Glutamatergic neuron (in vitro differentiated cells): ENCODE measurements at places on chromosomes 7 and 10. TPM values are rescaled to one million over a fixed set of nuclear protein-coding genes. Genes with fewer than 3 reads are reported as not detected.

The MRC1 gene
- total RNA-seq = 7.9 TPM

- peaks cover 8% of the 10 kb centered on the region for H3K4me1 ChIP-seq
- no peaks in the 10 kb centered on the region for H3K27me3 ChIP-seq
- H3K36me3 ChIP-seq = peaks cover 5% of the 10 kb centered on the region
- H3K4me3 ChIP-seq = peak overlapping the region; percentile 16
- no peak overlapping the region for H3K27ac ChIP-seq
Observed at GRCh38 chr7:125567686-125568085, 638.1 kb upstream of the POT1 start.

- peaks cover 1% of the 10 kb centered on the region for H3K36me3 ChIP-seq
- H3K27ac ChIP-seq = no peak overlapping the region
- DNase-seq = peak; percentile 63
- H3K4me1 ChIP-seq = peaks cover 21% of the 10 kb centered on the region
Observed at GRCh38 chr10:6204063-6204340, 1.3 kb downstream of the PFKFB3 start.

DNA sequence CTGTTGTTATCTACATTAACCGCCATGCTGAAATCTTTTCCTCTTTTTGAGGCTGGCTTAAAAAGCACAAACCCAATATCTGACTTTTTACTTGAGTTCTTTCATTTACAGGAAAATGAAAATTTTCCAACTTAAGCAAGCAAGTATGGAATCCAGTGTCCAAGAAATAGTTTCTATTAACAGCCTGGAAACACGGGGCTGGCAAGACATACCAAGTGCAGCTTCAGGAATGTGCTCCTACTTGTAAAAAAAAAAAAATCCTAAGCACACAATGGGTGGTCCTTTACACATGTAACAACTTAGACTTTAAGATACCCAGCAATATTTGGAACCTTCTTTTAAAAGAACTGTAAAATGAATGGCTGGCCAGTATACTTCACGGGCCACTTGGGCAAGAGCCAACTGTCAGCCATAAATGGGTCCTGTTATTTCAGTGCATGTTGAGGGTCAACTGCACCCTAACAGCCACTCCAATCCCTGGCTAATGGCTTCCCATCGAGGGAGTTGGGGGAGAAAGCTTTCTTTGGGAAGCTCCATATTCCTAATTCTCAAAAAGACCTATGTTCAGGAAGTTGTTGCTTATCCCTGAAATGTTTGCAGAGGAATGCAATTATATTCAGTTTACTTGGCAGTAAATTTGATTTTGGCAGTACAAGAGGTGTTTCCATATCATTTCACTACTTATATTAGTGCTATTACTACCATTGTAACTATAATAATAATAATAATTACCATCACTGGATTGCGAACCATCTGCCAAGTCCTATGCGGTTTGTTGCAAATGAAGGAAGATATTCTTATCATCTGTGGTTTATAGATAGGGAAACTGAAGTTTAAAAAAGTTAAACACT lies 236.4 kb upstream of the TMEM72 start:
- no peaks in the 10 kb centered on the region for H3K4me1 ChIP-seq
- H3K27ac ChIP-seq = no peak overlapping the region
- no peaks in the 10 kb centered on the region for H3K27me3 ChIP-seq
- H3K4me3 ChIP-seq = no peak overlapping the region

GRCh38 chr10:30786131-30786530 lies 156.6 kb upstream of the LYZL2 start:
- H3K27me3 ChIP-seq = peaks cover 12% of the 10 kb centered on the region
- peaks cover 5% of the 10 kb centered on the region for H3K36me3 ChIP-seq
- H3K4me3 ChIP-seq = peak overlapping the region; percentile 45
- peak overlapping the region; percentile 7 for H3K27ac ChIP-seq
- DNase-seq = no peak

GRCh38 chr7:101146-102046 lies 91.0 kb upstream of the FAM20C start:
- H3K4me1 ChIP-seq = no peaks in the 10 kb centered on the region
- H3K36me3 ChIP-seq = peaks cover 12% of the 10 kb centered on the region
- H3K27ac ChIP-seq = no peak overlapping the region

DNA sequence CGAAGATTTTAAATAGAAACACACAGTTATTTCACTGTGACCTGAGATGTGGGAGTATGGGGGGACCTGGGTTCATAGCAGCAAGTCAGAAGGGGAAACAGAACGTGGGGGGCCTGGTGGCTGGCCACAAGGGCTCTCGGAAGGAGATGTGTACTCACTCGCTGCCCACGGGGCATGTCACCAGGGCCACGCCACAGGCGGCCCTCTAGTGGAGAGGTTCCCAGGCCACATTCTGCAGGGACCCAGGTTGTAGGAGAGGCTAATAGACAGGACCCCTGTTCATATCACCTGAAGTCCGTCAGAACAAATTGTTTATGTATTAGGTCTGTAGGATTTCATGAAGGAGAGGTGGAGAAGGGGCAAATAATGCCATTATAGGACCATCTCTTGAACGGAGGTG lies 25.1 kb upstream of the SVOPL start:
- no peaks in the 10 kb centered on the region for H3K36me3 ChIP-seq
- no peaks in the 10 kb centered on the region for H3K4me1 ChIP-seq
- H3K27me3 ChIP-seq = peaks cover 4% of the 10 kb centered on the region
- no peak for DNase-seq
- no peak overlapping the region for H3K27ac ChIP-seq
- no peak overlapping the region for H3K4me3 ChIP-seq

- H3K27ac ChIP-seq = no peak overlapping the region
- DNase-seq = no peak
- no peak overlapping the region for H3K4me3 ChIP-seq
- peaks cover 1% of the 10 kb centered on the region for H3K27me3 ChIP-seq
- no peaks in the 10 kb centered on the region for H3K4me1 ChIP-seq
- peaks cover 3% of the 10 kb centered on the region for H3K36me3 ChIP-seq
Observed at GRCh38 chr10:82505009-82505408, 630.0 kb downstream of the NRG3 start.

DNA sequence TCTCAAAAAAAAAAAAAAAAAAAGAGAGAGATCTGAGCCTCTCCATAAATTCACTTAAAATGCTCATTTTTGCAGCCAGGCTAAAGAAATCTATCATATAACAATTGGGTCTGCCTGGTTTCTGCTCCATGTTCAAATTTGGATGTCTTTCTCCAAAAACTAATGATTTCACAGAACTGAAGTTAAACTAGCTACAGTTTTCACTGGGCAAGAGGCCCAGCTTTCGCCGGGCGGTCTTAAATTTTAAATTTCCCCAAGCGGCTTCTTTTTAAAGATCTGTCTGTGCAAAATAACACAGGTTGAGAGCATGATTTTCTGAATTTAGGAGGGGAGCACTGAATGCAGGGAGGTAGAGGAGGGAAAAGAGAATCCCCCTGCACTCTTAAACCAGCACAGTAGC lies 603.4 kb downstream of the KCNMA1 start:
- no peak overlapping the region for H3K4me3 ChIP-seq

The NUDT13 gene
- total RNA-seq = 3.3 TPM

- no peaks in the 10 kb centered on the region for H3K36me3 ChIP-seq
- no peak overlapping the region for H3K4me3 ChIP-seq
- no peaks in the 10 kb centered on the region for H3K27me3 ChIP-seq
- no peak for DNase-seq
- peaks cover 10% of the 10 kb centered on the region for H3K4me1 ChIP-seq
- H3K27ac ChIP-seq = no peak overlapping the region
Observed at GRCh38 chr7:125930848-125931247, 1001.2 kb upstream of the POT1 start.

The AGAP3 gene
- total RNA-seq = 406 TPM

DNA sequence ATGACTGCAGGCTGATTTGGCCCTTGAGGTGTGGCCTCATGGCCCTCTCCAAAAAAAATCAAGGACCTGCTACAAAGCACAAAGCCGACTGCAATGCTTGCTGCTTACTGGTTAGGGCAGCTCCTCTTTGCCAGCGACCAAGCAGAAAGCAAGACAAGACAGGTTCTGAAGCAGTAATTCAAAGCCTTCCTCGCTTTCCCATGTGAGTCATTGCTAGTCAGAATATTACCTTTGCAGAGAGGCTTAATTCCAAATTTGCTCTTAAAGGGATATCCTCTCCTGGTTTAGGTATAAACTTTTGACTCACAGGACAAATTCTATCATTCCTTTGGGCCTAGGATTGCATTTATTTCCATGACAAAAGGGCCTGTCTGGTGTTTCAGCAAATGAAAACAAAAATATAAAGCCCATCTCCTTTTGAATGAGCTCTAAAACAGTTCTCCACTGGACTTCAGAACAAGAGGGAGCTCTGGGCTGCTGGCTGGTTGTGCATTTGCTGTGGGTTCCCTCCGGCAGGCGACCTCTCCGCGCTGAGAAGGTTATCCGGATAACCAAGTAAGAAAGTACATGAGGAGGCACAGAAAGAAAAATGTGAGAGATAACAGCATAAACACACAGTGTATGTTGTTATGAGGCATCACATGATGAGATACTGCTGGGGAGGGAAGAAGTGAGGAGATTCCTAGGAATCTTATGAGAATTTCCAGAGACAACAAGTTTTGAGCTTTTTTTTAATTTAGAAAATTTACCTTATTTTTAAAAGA lies 90.8 kb downstream of the EGFR start:
- peaks cover 4% of the 10 kb centered on the region for H3K27me3 ChIP-seq
- no peak overlapping the region for H3K4me3 ChIP-seq
- H3K27ac ChIP-seq = no peak overlapping the region
- no peak for DNase-seq
- H3K36me3 ChIP-seq = no peaks in the 10 kb centered on the region

GRCh38 chr7:135253851-135254771 lies 20.5 kb downstream of the STRA8 start:
- no peaks in the 10 kb centered on the region for H3K4me1 ChIP-seq
- DNase-seq = no peak
- no peak overlapping the region for H3K4me3 ChIP-seq
- H3K36me3 ChIP-seq = no peaks in the 10 kb centered on the region

- DNase-seq = no peak
- no peak overlapping the region for H3K27ac ChIP-seq
- peaks cover 15% of the 10 kb centered on the region for H3K4me1 ChIP-seq
- no peak overlapping the region for H3K4me3 ChIP-seq
- H3K36me3 ChIP-seq = no peaks in the 10 kb centered on the region
Observed at GRCh38 chr10:31081937-31082840, 50.5 kb upstream of the ZNF438 start.

DNA sequence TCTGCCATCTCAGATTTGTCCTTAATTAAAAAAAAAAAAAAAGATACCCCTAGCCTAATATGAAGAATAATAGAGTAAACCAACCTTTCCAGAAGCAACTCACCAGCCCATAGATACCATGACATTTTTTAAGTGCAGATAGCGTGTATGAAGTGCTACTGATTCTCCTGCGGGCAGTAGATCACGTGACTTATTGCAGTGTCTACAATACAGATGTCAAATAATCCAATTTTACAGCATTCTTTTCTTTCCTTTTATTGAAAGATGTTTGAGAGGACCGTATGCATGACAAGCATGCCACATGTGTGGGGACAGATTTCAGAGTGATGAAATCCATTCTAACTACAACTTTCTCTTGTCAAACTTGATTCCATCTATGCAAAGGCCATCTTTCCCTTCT lies 232.9 kb upstream of the SP4 start:
- H3K4me1 ChIP-seq = peaks cover 18% of the 10 kb centered on the region
- no peak overlapping the region for H3K27ac ChIP-seq
- no peak overlapping the region for H3K4me3 ChIP-seq

GRCh38 chr7:112226701-112227276 lies 20.3 kb downstream of the ZNF277 start:
- H3K4me1 ChIP-seq = peaks cover 2% of the 10 kb centered on the region
- no peak for DNase-seq
- no peaks in the 10 kb centered on the region for H3K27me3 ChIP-seq
- H3K27ac ChIP-seq = no peak overlapping the region
- no peak overlapping the region for H3K4me3 ChIP-seq

DNA sequence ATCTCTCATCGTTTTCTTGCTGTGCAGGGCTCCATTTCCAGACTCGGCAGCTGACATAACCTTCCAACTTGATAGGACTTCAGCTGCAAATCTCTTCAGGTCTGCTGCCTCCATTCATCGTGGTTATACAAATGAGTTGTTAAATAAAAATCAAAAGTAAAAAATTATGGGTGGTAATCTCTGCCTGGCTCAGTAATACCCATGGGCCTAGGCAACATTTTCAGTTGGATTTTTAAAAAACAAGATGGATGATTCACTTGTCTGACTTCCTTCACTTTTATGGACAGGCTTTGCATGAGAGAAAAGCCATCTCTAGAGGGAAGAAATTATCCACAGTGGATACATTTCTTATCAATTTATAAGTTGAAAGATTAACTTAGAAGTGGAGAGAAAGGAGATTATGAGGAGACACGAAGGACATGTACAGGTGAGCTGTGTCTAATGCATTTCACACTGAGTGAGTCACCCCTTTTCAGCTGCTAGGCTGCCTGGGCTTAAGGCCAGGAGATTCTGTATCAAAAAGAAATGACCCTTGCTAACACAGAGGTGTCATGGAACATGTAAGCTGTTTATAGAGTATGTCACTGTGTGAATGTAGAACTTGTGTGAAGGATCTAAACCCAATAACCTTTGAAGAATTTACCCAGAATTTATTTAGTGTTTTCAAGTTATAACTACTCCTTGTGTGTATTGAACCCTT lies 495.1 kb downstream of the AUTS2 start:
- no peaks in the 10 kb centered on the region for H3K27me3 ChIP-seq
- peaks cover 40% of the 10 kb centered on the region for H3K4me1 ChIP-seq
- H3K4me3 ChIP-seq = peak overlapping the region; percentile 45
- H3K27ac ChIP-seq = peak overlapping the region; percentile 6
- H3K36me3 ChIP-seq = no peaks in the 10 kb centered on the region
- no peak for DNase-seq

- H3K4me3 ChIP-seq = no peak overlapping the region
- H3K4me1 ChIP-seq = no peaks in the 10 kb centered on the region
- no peak for DNase-seq
Observed at GRCh38 chr7:101586078-101586905, 42.8 kb downstream of the MYL10 start.

- no peaks in the 10 kb centered on the region for H3K4me1 ChIP-seq
- no peak for DNase-seq
- peaks cover 9% of the 10 kb centered on the region for H3K36me3 ChIP-seq
- H3K4me3 ChIP-seq = no peak overlapping the region
- H3K27ac ChIP-seq = no peak overlapping the region
- H3K27me3 ChIP-seq = peaks cover 2% of the 10 kb centered on the region
Observed at GRCh38 chr10:14787938-14788337, 13.2 kb upstream of the FAM107B start.

DNA sequence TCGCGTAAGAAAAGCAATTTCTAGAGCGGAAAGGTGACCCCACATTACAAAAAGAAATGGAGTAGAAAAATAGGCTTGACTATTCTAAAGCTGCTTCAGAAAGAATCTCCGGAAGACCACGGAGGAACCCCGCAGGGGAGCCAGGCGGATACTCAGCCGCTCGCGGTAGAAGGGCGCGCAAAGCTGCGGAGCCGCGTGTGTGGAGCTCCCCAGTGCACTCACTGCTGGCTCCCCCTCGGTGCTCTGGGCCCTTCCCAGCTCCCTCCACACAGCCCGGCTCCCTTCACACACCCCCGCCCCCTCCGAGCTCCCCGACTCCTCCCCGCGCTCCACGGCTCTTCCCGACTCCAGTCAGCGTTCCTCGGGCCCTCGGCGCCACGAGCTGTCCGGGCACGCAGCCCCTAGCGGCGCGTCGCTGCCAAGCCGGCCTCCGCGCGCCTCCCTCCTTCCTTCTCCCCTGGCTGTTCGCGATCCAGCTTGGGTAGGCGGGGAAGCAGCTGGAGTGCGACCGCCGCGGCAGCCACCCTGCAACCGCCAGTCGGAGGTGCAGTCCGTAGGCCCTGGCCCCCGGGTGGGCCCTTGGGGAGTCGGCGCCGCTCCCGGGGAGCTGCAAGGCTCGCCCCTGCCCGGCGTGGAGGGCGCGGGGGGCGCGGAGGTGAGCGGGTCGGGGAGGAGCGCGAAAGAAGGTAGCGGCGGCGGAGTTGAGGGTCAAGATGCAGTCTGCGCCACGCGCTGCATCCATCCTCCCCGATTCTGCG lies at the start of gene STEAP2:
Gene STEAP2, plus strand, starts transcription at position 350 of the 758 bp plus-strand sequence. CDS start 13,343 bp downstream, outside the sequence.
- no peaks in the 10 kb centered on the region for H3K36me3 ChIP-seq
- peak within 1 kb of the TSS; percentile 88 for H3K4me3 ChIP-seq

The CHCHD2 gene
- total RNA-seq = not detected

The CCDC146 gene
- 3.7 TPM for total RNA-seq
